ENCODE measurements at places on chromosomes 5 and 9. TPM values are rescaled to one million over a fixed set of nuclear protein-coding genes. Genes with fewer than 3 reads are reported as not detected.

DNA sequence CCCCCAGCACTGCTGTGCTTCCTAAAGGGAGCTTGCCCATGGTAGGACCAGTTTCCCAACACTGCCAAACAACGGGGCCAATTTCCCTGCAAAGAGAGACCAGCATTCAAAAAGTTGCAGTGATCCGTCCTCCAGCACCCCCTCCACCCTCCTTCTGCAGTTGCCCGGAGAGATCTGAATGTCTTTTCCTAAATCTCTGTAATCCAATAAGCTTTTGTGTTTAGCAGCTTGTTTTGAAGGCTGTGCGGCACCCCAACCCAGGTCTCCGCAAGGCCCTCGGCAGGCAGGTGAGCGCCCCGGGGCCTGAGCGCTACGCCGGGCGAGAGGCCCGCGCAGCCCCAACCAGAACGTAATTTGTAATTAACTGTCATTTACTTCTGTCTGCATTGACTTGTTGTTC, 366.9 kb upstream of the IRX2 start:
- DNase-seq, result no peak

The SPINK13 gene
- polyA plus RNA-seq, result not detected

The WNT8A gene
- not detected for polyA plus RNA-seq

The TAS2R1 gene
- not detected for polyA plus RNA-seq

The FBP2 gene
- 0.50 TPM for polyA plus RNA-seq

- no peak for DNase-seq
Measured at GRCh38 chr5:14040542-14040941, 96.1 kb upstream of the DNAH5 start.

DNA sequence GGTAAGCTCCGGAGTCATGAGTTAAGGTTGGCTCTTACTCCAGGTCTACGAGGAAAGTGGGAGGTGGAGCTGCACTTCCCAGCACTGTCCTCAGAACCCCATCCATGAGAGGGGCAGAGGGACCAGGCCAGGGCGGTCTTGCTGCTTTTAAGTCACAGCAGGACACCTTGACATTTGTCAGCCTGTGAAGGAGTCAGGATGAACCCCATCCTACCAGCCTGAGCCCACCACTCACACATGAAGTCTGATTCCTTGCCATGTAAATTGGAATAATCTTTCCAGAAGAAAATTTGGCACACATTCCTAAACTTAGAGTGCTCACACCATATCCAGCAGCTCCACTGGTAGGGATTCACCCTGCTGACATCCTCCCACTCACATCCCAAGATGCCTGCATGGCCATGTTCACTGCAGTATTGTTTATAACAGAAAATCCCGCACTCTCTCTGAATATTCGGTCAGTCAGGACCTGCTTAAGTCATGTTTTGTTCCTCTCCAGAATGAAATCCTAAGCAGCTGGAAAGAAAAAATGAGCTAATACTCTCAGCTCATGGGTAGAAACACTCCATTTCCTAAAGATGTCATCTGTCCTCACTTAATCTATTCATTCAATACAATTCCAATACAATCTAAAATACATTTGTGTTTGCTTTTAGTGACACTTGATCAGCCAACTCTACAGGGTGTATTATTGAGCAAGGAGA, 79.3 kb upstream of the COL5A1 start:
- DNase-seq, result no peak

DNA sequence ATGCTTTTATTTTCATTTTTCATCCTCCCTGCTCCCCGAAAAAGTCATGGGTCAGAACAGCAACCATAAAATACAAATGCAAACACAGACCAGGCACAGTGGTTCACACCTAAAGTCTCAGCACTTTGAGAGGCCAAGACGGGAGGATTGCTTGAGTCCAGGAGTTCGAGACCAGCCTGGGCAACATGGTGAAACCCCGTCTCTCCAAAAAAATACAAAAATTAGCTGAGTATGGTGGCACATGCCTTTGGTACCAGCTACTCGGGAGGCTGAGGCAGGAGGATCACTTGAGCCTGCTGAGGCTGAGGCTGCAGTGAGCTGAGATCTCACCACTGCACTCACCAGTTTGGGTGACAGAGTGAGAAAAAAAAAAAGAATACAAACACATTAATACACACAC, 60.3 kb downstream of the ARHGEF37 start:
- no peak for DNase-seq

The CDC25C gene
- 2.0 TPM for polyA plus RNA-seq

DNA sequence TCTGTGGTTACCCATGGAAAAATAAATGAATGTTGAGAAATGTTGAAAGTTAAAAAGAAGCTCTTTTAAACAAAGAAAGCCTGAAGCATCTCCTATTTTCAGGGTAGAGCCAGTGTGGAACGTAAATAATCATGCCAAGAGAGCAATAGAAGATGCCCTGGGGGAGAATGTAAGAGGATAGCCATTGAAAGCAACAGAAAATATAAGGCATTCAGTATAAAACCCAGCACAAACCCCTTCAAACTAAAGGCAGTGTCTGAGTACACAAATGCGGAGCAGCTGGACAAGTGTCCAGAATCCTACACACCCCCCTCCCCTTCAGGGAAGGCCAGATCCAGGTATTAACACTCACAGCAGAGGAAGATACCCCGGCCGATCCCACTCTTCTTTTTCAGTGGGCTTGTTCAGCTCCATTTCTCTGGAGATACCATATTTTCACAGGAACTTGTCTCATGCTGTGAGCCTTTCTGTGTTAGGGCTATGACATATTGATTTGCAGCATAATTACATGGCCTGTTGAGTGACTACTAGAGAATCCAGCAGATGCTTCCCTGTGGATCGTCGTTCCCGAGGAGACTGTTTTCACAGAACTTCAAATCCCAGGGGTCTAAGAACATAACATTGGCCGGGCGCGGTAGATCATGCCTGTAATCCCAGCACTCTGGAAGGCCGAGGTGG, 101.2 kb downstream of the PLK2 start:
- DNase-seq, result no peak
